Stimulated activated CD8-positive, alpha-beta memory T cell treated with anti-CD3 and anti-CD28 coated beads, Interleukin-4, amount 100 ng/mL, for 1 hour (primary cell): ENCODE measurements at places on chromosomes 2 and 18.

DNA sequence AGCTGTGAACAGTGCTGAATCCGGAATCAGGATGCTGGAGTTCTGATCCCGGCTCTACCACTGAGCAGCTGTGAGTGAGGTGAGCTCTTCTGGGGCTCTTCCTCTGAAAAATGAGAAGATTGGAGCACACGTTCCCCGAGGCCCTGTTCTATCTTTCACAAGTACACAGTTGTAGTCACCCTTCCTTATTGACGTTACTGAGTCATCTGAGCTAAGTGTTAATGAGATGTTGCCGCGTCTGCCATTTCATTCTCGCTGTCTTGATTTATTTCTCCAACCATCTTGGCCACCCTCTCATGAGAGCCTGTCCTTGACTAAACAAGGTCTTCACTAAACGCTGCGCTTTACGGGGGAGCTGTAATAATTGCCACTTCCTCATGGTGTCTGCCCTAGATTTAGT is 31.9 kb upstream of the EFR3B start:
- DNase-seq = no peak

GRCh38 chr18:9708057-9708433 is at the start of gene RAB31:
RAB31 (plus strand) TSS chr18:9708301; CDS start chr18:9708406, 105 bp downstream.
- no peak for DNase-seq

GRCh38 chr18:26971409-26971808 is 105.9 kb upstream of the AQP4 start:
- no peak for DNase-seq

GRCh38 chr18:69021211-69021805 is 223.4 kb downstream of the CCDC102B start:
- DNase-seq = no peak

DNA sequence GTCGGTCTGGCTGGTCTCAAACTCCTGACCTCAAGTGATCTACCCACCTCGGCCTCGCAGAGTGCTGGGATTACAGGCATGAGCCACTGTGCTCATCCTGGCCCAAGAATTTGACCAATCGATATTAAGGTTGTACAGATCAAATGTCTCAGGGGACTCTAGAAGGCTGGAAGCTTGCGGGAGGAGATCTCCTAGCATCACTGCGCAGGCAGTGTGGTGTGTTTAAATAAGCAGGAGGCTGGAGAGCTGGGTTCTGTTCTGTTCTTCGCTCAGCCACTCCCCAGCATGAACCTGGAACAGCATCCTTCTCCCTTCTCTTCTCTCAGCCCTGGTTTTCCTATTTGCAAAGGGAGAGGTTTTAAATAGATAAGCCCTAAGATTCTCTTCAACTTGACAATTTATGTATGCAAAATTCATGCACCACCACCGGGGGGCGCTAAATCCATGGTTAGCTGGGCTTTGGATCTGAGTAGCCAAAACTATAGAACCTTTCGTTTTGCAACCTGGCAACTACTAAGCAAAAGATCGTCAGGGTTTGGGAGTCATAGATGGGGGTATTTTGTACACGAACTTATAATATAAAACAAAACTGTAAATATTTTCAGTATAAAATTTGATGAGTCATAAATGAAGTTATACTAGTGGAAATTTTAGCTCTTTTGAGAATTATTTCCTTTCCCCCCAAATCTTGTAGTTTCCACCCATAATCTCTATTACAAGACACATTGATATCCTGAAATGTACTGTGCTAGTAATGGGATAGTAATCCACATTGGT is 60.6 kb downstream of the SLC16A14 start:
- DNase-seq = peak; percentile 71

DNA sequence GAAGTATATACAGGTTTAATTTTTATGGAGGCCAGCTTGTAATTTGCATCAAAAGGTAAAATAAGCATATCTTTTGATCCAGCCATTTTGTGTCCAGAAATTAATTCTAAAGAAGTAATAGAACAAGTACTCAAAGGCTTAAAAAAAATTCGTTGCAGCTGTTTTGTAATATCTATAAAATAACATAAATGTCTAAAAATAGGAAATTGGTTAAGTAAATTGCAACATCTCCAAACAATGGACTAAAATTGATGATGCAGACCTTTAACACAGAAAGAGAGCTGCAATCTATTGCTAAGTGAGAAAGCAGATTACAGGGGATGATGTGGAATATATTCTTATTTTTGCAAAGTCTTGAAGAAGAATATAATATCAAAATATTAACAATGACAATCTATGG is 19.4 kb downstream of the AAK1 start:
- no peak for DNase-seq

DNA sequence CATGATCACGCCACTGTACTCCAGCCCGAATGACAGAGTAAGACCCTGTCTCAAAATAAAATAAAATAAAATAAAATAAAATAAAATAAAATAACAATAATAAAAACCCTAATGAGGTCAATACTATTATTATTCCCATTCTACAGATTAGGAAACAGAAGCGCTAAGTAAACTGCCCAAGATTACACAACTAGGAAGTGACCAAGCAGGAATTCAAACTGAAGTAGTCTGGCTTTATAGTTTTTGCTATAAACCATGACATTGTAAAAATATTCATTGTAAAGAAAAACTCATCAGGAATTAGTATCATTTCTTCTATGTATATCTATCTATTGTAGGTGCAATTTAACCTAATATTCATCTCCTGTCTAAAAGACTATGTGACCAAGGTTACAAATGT is 1.2 kb downstream of the PLEKHM3 start:
- DNase-seq = no peak

DNA sequence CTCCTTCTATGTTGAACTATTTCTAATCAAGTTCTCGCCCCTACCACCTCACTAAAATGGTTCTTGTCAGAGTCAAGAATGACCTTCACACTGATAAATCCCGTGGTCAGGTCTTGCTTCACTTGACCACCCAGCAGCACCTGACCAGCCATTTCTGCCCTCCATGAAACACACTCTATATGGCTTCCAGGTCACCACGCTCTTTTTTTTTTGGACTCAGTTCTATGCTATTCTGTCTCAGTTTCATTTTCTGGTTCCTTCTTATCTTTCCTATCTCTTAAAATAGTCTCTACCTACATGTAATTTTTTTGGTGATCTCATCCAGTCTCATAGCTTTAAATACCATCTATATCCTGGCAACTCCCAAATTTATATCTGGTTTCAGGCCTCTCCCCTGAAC is 11.4 kb downstream of the EIF2AK3 start:
- DNase-seq = no peak

DNA sequence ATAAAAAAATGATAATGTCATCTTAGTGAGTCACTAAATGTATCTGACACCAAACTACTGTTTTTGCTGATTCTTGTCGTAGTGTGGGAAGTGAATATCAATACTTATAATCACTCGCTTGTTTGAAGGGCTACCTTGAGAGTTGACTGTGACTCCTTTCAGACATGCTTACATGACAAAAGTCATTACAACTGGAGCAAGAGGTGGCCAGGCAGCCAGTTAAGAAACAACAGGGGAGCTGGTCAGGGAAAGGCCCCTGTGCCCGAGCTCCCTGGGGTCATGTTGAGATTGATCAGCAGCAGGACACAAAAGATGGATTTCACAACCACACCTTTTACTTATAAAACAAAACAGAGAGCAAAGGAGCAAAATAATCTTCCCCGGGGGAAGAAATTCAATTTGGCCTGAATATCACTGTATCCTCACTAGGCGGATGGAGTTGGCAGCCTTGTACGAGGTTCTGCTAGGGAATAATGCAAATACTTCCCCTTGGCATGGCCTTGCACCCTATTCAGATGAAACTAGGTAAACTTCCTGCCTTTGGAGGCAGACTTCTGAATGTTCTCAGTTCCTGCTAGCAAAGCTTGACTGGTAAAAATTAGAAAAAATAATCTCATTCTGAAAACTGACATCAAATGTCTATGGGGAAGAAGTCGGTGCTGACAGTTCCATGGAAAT is 101.2 kb downstream of the DYNC1I2 start:
- DNase-seq = no peak

DNA sequence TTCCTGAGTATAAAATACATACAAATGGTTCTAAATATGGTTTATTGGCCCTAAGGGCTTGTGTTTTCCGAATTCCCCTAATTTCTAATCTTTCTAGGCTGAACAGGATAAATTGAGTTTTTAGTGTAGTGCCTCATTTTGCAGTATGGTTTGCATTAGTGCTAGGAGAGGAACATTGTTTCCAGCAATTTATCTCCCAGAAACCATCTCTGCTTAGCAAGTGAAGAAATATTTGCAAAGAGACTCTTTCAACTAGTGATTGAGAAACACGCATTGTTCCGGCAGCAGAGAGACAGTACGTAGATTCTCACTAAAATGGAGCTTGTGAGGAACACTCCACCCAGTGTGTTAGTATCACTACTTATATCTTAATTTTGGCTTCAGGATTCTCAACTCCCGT is 177.8 kb upstream of the EPAS1 start:
- DNase-seq = no peak

DNA sequence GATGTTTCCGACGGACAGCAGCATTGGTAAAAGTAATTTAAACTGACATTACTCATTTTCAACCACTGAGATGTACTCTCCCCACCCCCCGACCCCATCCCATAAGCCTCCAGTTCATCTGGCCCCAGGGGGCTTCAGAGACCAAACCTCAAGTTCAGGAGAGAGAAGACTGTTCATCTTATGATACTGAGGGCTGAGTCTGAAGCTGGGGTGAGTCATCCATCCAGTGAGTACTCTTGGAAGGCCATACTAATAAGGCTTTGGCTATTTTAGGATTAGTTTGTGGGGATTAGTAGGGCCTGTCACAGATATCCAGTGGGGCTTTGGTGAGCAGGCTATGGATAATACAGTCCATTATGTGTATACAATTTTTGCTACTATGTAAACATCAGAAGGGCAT is 125.3 kb upstream of the APCDD1 start:
- no peak for DNase-seq

GRCh38 chr2:137829251-137829650 is 135.0 kb upstream of the HNMT start:
- DNase-seq = no peak

- no peak for DNase-seq
Observed at GRCh38 chr2:21328177-21328576, 204.4 kb downstream of the TDRD15 start.

GRCh38 chr2:165682546-165682945 is 111.5 kb downstream of the GALNT3 start:
- no peak for DNase-seq

DNA sequence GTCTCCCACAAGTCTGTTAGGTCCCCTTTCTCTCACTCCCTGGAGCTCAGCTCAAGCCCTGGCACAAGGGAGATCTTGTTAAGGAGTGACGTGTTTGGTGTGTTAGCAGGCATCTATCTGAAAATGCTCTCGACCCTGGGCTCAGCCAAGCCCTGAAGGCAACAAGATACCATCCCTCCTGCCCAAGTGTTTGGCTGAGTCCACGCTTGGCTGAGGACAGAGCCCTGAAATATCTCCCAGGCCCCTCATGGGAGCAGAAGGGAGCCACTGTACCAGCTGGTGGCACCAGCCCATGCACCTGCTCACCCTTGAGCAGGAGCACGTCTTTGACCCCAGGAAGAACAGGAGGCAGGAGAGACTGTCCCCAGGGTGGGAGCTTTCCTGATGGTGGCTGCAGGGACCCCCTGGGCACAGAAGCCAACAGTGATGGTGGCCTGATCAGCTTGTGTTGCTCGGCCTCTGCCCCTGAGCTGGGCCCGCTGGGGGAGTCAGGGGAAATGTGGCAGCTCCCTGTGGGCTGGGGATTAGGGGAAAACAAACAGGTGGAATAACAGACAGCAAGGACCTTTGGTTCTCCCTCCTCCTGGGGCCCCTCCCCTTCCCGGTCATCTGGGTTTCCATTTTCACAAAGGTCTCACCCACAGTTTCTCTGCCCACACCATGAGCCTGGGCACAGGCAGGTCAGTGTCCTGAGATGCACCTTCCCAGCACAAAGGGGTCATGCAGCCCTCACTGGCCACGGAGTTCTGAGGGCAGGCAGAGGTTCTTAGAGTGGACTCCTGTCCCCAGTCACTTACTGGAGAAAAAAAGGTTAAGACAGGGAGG is 91.6 kb downstream of the RHOB start:
- no peak for DNase-seq

DNA sequence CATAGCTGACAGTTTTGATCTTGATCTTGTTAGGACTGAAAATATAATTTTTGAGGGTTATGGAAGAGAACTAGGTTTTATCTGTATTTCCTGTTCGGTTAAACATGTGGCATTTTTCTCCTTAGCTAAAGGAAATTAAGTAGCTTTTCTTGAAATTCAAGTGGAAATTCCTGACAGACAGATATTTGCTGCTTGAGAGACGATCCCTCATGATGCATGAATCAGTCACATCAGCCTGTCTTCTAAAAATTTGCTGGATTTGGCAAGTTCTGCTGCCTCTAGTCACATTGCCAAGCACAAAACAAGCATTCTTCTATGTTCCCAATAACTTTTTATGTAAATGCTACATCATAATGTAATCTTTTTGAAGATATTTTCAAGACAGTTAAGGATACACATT is 201.8 kb upstream of the ATP5MC3 start:
- DNase-seq = no peak

DNA sequence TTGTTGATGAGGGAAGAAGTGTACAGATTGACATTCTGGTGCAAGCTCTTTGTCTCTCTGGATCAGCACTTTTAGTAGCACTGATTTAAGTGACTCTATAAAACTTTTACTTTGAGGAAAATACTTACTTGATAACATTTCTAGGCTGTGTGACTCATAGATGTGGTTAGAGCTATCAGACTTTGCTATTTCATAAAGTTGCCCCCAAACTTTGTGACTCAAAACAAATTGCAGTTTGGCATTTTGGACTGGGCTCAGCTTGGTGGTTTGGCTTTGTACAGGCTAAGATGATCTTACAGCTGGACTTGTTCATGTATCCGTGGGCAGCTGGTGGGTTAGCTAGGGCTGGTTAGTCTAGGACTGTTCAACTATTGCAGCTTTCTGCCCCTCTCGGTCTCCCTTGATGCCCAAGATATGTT is 42.1 kb upstream of the GLS start:
- DNase-seq = no peak

DNA sequence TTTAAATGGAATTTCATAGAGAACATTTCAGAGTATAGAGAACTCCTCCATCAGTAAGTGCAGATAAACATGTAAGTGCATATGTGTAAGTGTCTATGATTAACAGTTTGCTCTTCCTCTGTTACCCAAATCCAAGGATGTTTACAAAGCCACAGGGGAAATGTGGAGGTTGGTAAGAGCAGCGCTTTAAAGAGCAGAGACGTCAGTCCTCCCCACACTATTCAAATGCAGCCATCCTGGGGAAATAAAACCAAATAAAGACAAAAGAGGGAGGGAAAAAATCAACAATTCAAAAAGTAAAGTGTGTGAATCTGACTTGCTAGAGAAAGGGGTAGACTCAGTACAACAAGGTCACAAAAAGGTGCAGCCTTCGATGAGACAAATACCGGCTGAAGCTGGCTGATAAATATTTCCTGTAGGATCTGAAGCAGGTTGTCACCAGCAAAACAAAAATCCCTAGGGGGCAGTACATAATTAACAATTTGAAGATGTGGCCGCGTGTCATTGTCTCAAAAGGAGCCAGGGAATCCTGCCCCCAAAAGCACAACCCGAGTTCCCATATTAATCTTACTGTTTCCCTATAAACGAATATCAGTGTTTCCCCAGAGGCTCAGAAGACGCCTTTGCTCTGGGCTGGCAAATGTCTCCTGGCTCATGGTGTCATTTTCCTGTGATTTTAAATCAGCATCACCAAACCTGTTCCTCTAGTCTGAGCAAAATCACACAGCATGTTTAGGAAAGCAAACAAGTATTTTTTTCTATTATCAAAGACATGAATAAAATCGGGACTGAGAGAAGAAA is 216.5 kb downstream of the CDCA7 start:
- DNase-seq = no peak
